ENCODE measurements at places on chromosomes 7 and 10.

- no peak for DNase-seq
These were observed 19.3 kb upstream of the ZNF365 start for GRCh38 chr10:62354916-62355315.

DNA sequence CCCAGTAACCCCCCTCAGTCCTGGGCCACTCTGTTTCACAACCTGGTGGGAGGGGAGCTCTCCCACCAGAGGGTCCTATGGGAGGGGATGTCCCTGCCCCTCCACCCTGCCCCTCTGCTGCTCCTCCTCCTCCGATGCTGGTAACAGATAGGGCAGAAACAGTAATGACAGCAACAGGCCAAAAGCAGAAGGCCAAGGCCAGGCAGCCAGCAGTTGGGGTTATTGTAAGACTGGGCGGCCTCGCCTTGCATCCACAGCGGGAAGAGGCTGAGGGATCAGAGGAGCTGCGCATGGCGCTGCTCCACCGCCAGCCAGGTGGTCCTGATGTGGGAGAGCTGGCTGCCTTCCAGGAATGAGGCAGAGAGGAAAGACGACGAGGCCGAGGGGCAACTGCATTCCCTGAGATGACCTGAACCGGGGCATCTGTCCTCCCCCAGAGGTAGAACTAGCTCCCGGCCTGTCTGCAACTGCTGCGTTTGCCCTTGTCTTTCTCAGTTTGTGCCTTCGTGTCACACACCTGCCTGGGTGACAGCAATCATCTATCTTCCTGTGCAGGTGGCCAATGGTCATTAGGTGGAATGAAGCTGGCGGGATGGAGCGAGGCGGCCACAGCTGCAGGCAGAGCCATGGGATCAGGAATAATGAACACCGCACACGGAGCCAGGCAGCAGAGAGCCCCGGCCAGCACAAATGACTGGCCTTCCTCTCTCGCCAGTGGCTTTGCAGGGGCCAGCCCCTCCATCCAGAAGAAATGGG lies 54.0 kb upstream of the CACUL1 start:
- no peak for DNase-seq

- no peak for DNase-seq
These were observed 182.0 kb upstream of the PHYHIPL start for GRCh38 chr10:58994226-58995057.

GRCh38 chr7:128158370-128158769 lies 82.7 kb upstream of the LEP start:
- no peak for DNase-seq

DNA sequence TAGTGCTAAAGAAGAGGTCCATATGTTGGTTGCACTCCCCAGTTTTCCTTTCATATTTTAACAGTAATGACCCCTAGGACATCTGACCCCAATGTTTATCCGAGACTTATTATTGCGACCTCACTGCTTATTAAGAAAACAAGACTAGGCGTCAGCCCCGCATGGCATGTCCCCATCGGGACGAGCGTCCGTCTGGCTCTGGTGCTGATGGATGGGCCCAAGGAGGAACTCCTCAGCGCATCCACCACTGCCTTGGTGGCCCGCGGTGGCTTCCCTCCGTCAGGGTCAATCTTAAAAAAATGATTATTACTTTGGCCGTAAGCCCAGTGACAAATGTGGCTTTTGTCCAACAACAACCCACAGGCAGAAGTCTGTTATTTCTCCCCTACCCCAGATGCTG lies 40.1 kb upstream of the CXCL12 start:
- no peak for DNase-seq

DNA sequence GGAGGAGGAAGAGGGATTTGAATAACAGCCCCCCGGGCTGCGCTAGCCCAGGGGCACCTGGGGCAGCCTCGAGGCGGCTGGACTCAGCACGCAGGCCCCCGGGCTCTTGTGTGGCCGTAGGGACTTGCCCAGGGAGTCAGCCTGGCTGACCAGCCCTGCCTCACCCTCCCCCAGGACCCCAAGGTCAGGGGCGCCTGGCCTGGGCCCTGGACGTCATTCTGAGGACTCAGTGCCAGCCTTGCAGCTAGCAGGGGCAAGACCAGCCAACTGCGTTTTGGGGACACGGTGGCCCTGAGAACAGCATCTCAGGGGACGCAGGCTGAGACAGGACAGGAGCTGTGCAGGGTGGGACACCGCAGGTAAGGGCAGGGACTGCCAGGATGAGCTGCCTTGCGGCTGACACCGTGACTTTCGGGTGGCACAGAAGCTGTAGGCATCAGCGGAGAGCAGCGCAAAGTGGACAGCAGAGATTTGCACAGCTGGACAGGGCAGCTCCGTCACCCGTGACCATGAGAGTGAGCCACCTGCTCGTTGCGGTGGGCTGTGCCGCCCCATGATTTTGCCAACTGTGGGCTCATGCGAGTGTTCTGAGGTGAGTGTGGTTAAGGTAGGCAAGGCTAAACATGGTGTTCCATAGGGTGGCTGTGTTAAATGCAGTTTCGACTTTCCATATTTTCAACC lies 48.1 kb upstream of the UBE3C start:
- no peak for DNase-seq

GRCh38 chr7:139321071-139321745 lies 19.9 kb upstream of the FMC1 start:
- DNase-seq: no peak

DNA sequence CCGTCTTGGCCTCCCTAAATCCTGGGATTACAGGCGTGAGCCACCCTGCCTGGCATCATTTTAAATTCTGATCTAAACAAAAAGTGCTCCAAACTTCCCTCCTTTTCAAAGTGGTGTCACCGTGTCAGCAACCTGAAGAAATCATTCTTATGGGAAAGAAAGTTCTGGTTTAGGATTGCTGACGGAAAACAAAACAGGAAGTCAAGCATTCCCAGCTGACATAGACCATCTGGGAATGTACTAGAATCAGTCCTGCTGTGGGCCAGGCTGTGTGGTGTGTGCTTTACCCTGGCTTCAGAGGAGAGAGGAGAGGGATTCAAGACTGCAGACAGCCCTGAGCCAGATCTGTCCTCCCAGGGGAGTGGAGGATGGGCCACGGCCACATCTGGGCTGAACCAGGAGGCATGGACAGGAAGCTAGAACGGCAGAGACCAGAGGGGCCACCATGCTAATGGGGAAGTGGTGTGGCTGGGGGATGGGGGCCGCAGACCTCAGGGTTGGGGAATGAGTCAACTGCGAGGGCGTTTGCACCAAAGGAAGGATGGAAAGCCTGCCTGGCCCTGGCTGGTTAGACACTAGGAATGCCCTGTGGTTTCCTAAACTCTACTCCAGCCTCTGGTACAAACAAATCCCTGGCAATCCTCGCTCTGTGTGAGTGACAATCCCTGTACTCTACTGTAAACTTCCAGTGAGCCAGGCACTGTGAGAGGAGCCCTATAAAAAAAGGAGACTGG lies 16.7 kb upstream of the CLIP2 start:
- DNase-seq: peak; percentile 96

- DNase-seq: peak; percentile 80
These were observed 16.8 kb downstream of the DOCK1 start for GRCh38 chr10:126921974-126922525.

DNA sequence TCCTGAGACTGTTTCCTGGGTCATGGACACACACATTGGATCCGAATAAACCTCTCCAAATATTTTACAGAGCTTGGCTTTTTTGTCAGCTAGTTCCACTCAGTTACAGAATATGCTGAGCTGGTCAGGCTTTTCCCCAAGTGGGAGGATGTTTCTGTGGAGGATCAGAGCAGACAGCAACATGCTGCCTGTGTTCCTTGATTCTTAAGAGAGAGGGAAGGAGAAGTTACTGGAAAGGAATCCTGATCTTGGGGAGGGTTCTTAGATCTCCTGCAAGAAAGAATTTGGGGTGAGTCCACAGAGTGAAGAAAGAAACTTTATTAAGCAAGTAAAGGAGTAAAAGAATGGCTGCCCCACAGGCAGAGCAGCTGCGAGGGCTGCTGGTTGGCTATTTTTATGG lies 76.8 kb upstream of the RPA3 start:
- DNase-seq: no peak

- DNase-seq: peak; percentile 63
These were observed 2.1 kb downstream of the FAM20C start for GRCh38 chr7:194252-195009.

DNA sequence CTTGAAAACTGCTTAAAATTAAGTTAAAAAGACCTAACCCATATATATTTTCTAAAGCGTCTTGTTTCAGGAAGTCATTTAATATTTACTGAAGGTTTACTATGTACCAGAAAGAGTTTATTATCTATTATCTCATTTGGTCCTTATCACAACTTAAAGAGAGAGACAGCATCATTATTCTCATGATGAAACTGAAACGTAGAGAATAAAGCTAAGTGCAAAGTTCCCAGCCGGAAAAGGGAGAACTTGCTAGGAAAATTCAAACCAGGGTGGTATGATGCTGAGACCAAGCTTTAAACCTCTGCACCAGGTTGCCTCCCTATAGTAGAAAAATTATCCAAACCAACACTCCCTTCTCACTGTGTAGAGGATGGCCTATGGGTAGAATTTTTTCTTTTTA lies 207.7 kb upstream of the BMPER start:
- no peak for DNase-seq

GRCh38 chr7:141320287-141320686 lies 230.9 kb upstream of the AGK start:
- peak; percentile 17 for DNase-seq

DNA sequence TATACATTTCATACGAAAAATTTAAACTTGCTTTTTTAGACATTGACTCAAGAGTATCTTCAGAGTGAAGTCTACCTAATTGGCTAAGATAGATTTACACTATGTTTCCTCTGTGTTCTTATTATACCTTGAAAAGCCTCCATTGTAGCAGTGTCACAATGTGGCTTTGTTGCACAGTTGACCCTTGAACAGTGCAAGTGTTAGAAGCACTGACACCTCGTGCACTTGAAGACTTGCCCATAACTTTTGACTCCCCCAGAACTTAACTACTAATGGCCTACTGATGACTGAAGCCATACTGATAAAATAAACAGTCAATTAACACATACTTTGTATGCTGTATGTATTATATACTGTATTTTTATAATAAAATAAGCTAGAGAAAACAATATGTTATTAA lies 84.3 kb downstream of the CPED1 start:
- no peak for DNase-seq

Measured in hepatic stellate cell (primary cell).